ENCODE measurements at places on chromosomes 6 and 20.

GRCh38 chr6:169778646-169779045 lies 27.2 kb downstream of the ERMARD start:
- no peak for DNase-seq

DNA sequence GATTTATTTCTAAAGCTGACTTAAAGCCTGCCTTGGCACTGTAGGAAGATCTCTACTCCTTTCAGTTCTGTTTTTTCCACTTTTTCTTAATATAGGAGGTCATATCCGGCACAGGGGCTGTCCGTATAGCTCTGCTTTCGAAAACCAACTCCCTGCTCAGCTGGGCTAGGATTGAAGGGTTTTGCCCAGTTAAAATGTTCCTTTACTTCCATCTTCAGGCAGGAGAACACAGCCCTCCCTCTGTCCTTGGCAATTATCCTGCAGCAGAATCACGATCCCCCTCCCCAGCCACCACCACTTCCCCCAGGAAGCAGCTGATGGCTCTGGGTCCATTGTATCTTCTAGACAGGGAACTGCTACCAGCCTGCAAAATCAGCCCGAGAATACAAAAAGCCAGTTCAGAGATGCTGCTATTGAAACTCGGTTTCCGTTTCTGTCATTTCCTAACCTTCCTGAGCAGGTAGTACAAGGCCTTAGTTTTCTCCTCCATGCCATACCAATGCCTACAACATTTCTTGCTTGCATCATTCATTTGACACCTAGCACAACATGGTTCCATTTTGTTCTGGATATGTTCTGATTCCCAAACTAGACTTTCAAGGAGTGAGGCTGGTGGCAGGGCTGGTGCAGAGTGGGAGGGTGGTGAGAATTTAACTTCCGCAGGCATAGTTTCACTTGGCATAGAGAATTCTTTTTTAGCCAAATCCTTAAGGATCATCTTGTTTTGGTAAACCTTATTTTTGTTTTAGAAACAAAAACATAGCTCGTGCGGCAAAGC lies 53.9 kb downstream of the FAM50B start:
- no peak for DNase-seq

DNA sequence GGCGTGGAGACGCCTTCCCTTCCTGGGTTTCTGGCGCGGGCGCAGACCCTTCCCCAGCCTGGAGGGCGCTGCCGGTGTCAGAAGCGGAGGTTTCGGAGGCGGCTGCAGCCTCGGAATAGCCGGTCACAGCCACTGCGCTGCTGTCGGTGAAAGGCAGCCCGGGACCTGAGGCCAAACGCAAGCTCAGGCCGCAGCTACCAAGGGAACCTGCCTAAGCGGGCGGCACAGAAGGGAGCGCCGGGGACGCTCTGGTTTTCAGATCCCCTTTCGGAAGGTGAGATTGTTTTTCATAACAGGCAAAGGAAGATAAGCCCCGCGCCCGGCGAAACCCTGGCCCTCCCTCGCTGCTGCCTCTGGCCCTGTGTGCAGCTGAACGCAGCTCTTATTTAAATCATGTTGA lies 116.5 kb downstream of the FAM120B start:
- no peak for DNase-seq

- no peak for DNase-seq
Measured at GRCh38 chr20:38872036-38872435, 54.2 kb upstream of the FAM83D start.

DNA sequence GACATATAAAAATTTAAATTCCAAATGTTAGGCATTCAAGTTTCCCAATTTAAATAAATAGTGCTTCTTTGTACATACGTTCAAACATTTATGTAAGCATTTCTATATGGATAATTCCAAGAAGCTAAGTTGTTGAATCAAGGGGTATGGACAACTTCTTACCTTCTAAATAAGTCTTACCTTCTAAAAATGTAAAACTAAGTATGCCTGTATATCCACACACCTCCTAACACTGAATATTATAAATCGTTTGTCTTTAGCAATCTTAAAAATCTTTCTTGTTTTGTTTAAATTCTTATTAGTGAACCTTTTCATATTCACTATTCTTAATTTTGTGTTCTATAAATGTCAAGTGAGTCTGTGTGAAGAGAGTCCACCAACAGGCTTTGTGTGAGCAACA lies 2.5 kb upstream of the ZSCAN16 start:
- DNase-seq, result no peak

DNA sequence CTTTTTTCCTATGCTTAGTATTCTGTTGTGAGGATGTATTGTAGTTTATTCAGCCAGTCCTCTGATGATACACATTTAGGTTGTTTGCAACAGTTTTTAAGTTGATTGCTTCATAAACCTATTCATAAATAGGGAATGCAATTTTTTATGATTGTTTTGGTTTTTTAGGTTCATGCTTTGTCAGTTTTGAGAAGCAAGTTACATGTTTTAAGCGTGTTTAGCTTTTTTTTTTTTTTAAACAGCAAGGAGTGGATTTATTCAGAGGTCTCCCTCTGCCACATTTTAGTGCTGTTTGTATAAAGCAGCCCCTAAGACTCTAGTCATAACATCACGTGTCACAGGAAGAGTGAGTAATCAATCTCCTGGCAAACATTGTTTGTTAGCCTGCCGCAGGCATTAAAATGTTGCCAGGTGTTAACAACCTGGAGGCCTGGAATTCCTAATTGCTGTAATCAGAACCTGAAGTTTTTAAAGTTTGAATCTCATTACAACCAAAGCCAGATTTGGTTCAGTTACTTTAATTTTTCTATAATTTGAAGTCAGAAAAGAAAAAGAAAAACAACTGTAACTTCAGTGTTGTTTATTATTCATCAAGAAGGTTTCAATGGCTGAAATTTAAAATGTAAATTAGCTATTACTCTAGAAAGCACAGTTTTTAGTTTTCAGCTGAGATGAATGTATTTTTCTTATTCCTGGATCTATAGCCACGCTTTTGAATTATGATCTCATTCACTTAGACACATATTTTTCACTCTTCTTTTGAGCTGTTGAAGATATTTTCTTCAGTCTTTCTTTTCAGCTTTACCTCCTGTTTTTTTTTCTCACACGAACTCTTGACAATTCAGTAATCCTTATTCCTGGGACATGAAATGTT lies 59.2 kb downstream of the KCNS1 start:
- DNase-seq, result no peak

DNA sequence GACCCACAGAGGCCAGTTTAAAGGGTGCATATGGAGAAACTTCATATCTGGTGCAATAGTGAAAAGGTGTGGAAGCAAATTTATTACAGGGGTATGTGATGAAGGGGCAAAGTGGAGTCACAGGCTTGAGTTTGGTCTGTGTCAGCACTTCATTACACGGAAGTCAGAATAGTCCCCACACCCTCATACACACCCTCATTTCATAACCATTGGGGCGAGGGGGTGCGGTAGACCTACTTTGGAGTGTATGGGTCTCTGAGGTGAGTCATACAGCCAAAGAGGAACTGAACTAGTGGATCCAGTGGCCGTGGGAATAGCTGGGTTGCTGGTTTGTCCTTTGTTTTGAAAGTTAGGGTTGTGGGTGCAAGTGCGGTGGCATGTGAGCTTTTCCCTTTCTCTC lies 3.3 kb downstream of the TM9SF4 start:
- no peak for DNase-seq

DNA sequence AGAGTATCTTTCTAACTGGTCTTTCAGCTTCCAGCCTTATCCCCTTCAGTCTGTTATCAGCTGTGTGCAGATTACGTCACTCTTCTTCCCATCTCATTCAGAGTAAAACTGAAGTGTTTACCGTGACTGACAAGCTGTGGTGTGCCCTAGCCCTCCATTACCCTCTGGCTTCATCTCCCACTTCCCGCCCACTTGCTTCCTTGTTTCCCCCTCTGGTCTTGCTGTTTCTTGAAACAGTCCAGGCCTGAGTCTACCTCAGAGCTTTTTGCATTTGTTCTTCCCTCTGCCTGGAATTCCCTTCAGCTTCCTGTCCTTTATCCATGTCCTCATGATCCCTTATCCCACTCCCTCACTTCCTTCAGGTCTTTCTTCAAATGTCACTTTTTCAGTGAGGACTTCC lies 66.9 kb downstream of the CARMIL1 start:
- no peak for DNase-seq

DNA sequence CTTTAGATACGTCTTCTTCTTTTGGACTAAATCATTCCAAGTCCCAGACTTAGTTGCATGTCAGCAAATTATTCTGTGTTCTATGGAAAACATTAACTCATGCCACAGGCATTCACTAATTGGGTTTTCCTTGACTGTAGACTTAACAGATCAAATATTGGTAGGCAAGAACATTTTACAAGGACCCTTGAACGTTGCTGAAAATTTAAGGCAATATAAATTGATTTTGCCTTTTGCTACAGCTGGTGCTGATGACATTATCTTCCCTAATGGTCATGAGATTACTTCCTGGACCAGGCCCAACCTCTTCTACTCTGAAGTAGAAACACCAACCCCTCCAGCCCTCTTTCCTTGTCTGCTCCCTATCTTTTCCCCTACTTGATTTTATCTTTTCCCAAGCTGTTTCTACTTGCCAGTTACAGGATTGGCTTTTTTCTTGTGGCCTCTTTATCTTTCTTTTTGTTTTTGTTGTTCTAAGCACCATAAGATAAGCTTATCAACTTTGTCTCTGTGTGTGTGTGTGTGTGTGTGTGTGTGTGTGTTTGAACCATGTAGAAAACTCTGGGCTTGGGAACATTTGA lies 514.0 kb upstream of the SOX4 start:
- DNase-seq, result no peak

GRCh38 chr20:43533060-43533459 lies 25.6 kb downstream of the L3MBTL1 start:
- no peak for DNase-seq

DNA sequence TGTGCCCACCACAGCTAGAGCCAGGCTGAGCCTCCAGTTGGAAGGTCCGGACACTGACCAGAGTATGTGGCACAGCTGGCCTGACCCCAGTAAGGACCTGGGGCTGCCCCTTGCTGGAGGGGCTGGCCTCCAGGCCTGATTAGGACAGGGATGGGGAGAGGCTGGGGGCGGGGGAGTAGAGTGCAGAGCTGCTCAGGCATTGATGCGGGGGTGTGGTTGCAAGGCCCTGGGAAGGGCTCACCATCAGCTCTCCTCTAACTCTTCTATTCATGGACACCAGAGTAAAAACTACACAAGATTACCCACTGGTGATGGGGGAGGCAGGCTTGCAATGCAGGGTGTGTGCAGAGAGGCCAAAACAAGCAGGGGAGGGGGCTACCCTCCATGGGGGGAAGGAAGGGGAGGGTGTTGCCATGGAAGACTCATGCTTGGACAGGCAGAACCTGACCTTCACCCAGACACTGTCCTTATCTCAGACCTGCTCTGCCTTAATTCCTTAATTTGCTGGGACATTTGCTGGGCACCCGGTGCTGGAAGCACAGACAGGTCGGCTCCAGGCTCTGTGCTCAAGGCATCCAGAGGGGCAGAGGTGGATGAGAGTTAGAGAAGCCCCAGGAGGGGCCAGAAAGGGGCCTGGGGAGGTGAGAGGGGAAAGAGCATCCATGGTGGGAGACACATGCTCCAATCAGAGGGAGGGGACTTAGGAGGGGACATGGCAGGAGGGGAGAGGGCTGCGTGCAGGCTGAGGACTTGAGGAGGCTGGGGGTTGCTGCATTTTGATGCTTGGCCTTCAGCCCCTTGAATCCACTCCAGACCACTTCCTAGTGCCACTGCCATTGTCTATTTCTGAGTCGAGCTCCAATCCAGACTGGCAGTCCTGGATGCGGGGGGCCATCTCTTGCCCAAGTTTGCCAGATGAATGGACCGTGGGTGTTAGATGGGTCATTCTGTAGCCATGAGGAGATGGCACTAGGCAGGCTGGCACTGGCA lies 7.6 kb upstream of the EMILIN3 start:
- DNase-seq, result no peak

DNA sequence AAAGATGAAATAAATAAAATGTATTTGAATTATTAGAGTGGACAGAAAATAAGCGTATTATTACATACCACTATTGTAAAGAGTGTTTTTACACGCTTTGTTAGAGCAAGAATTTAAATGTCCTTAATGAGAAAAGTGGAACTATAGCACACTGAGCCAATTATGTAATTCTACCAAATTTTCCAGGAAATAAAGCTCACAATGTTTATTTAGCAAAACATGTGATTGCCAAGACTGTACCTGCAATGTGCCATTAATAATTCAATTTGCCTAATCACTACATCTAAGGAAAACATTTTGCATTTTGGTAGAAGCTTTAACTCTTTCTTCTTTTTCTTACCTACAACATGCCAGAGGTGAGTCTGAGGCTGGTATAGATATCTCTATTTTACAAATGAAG lies 58.7 kb upstream of the PHACTR1 start:
- DNase-seq, result no peak

- DNase-seq, result no peak
Measured at GRCh38 chr20:31560746-31561598, 44.1 kb upstream of the ID1 start.

DNA sequence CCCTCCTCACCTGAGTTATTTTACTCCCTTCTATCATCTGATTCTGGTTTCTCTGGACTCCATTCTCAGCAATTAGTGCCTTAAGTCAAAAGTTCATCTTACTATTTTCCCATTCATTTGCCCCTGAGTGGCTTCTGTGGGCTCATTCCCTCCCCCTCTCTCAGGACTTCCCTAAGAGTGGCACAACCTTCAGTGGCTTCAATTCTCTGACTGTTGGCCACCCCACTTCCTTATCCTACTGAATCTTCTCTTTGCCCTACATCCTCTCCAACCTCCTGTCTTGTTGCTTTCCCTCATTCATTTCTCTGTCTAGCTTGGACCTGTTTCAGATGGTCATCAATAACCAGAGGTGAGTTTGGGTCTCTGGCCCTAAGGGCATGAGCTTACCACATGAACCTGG lies 61.1 kb upstream of the GLP1R start:
- no peak for DNase-seq

DNA sequence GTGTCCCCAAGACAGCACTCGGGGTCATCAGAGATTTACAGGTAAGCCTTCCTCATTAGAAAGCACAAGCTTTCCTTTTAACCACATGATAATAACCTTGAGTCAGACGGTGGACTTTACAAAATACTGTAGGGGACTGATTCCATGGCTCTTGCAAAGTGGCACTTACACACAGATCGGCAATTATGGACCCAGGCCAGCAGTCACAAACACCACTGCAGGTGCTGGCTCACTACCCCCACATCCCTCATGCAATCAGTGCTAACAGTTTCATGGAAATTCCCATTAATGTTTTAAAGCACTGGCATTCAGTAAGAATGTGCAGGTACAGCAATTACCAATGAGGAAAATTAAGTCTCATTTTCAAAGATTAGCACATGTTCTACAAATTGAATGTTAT lies 516.5 kb downstream of the PRKN start:
- no peak for DNase-seq

GRCh38 chr6:156779206-156780094 lies 2.3 kb downstream of the ARID1B start:
- peak; percentile 56 for DNase-seq

DNA sequence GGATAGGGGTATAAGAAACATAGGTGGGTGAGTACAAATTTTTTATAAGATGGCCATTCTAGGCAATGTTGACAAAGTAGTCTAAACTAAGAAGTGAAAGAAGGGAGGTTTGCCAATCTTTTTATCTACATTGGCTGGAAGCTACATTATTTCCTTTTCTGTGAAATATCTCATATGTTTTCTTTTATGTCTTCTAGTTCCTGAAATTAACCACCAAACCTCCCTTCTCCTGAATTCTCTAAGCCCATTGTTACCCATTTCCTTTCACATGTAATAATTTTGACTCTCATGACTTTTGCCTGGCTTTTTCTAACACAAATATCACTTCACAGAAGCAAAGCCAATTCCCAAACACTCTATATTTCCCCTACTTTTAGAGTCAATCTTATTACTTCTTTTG lies 496.2 kb upstream of the JAG1 start:
- no peak for DNase-seq

Data from stimulated activated CD4-positive, alpha-beta T cell treated with anti-CD3 and anti-CD28 coated beads, Interleukin-4, amount 100 ng/mL, for 48 hours (primary cell).